ENCODE measurements at places on chromosomes 4 and X.

GRCh38 chrX:18354369-18355223 is at the start of gene SCML2:
Gene SCML2, minus strand, starts transcription at chrX:18354688. Its CDS starts 20,617 bp downstream, at chrX:18334071.
- no peak for DNase-seq

DNA sequence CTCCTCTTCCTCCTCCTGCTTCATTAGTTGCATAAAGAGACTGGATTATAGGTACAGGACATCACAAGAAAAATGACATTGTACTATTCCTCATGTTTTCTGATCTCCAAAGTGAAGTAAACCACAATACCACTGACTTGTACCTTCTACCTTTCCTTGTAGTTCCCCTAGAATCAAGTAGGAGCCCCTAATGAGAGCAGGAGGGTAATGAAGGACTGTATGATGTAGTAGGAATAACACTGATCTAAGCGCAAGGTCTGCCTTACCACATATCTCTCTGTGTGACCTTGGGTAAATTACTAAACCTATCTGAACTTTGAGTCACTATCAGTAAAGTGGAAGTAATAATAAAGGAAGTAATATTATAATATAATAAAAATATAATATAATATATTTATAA is 3.6 kb downstream of the VSIG4 start:
- DNase-seq, result no peak

DNA sequence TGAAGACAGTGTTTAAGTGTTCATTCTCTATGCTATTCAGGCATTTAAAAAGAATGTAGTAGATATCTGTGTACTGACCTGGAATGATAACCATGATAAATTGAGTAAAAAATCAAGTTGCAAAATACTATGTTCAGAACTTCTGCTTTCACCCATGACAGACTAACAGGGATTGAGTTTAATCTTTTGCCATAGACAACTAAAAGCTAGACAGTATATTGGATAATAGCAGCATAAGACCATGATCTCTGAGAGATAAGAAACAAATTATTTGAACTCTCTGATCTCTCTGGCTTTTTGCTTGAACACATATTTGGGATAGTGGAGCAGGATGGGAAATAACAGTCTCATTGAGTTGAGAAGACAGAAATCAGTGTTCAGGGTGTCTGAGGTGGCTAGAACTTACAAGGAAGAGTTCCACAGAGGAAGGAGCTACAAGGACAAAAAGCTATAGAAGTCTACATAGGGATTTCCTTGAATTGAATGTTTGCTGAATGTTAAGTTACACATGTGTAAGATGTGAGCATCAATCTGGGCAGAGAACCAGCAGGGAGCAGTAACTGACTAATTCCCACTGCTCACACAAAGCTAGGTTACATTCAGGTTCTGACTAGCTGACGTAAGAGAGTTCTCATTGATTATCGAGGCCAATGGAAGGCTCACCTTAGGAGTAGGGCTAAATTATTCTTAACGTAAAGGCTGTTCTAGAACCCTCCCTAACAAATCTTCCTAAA is 60.4 kb downstream of the SLC30A9 start:
- DNase-seq, result no peak

- no peak for DNase-seq
Measured at GRCh38 chr4:43048570-43048969, 156.1 kb downstream of the GRXCR1 start.

GRCh38 chrX:139211568-139212182 is 318.9 kb upstream of the F9 start:
- no peak for DNase-seq

DNA sequence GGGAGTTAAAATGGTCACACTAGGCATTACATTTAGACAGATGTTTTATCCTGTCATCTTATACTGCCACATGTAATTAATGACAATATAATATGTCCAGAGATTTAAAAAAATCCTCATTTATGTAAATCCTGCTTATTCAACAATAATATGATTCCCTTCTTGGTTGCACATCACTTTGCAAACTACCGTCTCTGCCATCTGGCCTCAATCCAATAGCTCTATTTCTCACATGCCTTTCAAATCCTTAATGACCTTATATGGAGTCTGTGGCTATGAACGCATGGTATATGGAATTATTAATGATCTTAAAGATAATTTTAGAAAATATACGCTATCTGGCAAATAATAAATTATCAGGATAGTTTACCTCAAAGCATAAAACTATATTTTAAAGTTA is 144.5 kb downstream of the NPNT start:
- DNase-seq, result no peak

GRCh38 chr4:80694171-80694570 is 336.3 kb upstream of the BMP3 start:
- DNase-seq, result peak; percentile 3

- DNase-seq, result no peak
Measured at GRCh38 chrX:81195712-81196111, 6.0 kb downstream of the HMGN5 start.

GRCh38 chr4:91345632-91346031 is 958.1 kb upstream of the GRID2 start:
- no peak for DNase-seq

DNA sequence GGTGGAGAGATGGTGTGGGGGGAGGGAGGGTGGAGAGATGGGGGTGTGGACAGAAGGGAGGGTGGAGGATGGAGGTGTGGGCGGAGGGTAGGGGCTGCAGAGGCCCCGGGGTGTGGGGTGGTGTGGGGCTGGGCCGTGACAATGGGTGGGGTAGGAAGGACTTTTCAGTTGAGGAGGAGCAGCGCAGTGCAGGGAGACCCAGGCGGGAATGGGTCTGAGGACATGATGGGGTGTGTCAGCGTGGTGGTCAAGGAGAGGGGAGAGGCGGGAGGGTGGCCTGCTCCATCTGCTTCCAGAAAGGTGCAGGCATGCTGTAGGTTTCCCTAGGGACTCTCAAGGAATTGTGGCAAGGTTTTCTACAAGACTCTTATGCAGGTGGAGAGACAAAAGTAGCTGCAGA is 48.9 kb downstream of the RGS12 start:
- no peak for DNase-seq

GRCh38 chrX:77447653-77448569 is 722 bp downstream of the FGF16 start:
- no peak for DNase-seq

GRCh38 chr4:88751258-88752075 is 53.8 kb upstream of the NAP1L5 start:
- no peak for DNase-seq

DNA sequence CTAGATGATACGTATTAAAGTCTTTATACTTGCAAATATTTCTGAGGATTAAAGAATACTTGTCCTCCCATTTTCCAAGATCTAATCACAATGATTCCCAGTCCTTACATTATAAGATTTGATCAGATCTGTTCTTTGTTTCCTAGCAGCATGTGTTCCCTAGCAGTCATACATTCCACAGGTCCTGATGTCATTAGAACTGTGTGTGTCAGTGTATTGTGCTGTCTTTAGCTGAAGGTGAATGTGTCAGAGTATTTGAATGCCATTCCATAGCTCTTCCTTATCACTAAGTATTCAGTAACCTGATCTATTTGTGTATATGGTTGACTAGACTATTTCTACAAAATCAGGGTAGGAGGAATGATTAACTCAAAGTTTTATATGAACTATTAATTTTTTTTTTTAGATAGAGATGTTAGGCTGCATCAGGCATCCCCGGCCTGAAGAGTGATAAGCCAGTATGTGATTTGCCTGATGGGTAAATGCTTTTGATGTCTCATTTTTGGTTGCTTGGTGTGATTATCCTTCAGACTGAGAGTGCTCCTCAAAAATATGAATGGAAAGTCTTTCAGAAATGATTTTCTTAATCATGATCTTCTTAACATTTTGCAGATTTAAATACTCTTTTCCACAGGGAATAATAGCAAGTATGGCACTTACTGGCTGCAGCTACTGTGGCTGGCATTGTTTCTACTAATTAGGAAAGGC is 4.4 kb downstream of the ADGRL3 start:
- DNase-seq, result no peak

DNA sequence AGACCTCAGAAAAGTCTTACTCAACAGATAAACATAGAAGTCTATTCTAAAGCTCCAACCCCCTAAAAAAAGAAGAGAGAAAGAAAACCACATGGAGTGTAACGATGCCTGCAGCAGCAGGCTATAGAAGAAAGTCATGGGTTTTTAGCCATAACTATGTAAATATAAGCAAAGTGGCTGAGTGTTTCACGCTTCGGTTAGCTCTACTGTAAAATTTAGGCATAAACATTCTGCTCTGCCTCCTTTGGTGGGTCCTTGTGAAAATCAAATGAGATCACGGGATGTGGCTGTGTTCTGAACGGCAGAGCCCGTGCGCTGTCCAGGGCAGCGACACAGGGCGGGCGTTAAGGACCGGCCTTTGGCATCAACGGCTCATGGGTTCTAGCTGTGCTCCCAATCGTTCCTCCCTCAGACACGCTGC is 78.4 kb downstream of the IRF2 start:
- no peak for DNase-seq

DNA sequence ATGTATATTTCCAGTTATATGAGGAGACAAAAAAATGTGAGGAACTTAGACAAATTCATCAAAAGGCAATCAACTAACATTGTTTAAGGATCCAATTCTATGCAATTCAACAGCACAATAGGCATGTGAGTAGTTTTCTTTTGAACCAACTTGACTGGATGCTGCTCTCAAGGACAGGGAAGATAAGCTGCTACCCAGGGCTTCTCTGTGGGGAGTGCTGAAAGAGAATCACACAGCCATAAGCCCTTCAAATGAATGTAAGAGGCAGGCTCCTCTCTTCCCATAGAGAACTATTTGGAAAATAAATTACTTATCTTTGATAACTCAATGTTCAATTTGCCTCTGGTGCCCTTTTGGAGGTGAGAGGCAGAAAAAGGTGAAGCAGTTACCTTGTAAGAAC is 1413.6 kb downstream of the PCDH7 start:
- no peak for DNase-seq

DNA sequence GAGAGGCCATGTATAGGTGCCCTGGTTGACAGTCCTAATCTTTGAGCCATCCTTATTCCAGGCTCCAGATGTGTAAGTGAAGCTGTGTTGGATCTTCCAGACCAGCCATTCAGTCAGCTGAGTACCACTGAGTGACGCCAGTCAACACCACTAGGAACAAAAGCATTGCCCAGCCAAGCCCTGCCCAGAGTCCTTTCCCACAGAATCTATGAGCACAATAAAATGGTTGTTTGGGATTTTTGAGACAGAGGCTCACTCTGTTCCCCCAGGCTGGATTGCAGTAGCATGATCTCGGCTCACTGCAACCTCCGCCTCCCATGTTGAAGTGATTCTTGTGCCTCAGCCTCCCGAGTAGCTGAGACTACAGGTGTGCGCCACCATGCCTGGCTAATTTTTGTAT is 262.5 kb downstream of the BCOR start:
- no peak for DNase-seq

DNA sequence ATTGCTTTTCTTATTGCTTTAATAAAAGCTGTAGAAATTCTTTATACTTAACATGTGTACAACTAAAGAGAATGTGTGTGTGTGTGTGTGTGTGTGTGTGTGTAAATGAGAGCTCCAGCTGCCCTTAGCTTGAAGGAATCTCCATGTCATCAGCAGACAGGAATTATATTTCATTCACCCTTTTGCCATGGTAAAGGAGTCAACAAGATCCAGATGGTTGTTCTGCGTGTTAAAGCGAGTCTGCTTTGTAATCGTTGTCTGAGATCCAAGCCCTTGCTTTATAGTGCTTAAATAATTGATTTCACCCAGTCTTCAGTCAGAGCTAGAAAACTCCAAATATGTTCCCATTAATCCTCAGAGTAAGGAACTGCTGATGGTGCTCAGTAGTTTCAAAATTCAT is 285.5 kb downstream of the PDGFC start:
- DNase-seq, result peak; percentile 43

GRCh38 chrX:13940671-13941070 is 89.0 kb downstream of the GEMIN8 start:
- DNase-seq, result no peak

- no peak for DNase-seq
Measured at GRCh38 chr4:121183361-121183760, 19.2 kb upstream of the TNIP3 start.

DNA sequence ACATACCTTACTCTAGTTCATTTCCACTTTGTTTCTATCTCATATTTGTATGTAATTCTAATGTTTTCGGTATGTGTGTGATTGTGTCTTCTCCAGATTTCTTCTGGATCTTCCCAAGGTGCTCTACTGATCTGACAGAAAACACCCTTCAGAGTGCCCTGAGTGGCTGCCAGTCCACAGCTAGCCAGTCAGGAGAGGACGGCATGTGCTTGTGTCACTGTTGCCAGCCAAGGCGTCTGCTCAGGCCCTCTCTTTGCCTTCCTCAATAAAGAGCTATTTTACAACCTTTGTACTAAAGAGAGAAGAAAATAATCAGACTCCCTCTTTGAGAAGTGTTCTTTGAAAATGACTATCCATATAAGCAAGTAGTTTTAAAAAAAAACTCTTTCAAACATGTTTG is 29.0 kb downstream of the CD99L2 start:
- no peak for DNase-seq

GRCh38 chr4:140637836-140638235 is 69.1 kb upstream of the UCP1 start:
- DNase-seq, result no peak

DNA sequence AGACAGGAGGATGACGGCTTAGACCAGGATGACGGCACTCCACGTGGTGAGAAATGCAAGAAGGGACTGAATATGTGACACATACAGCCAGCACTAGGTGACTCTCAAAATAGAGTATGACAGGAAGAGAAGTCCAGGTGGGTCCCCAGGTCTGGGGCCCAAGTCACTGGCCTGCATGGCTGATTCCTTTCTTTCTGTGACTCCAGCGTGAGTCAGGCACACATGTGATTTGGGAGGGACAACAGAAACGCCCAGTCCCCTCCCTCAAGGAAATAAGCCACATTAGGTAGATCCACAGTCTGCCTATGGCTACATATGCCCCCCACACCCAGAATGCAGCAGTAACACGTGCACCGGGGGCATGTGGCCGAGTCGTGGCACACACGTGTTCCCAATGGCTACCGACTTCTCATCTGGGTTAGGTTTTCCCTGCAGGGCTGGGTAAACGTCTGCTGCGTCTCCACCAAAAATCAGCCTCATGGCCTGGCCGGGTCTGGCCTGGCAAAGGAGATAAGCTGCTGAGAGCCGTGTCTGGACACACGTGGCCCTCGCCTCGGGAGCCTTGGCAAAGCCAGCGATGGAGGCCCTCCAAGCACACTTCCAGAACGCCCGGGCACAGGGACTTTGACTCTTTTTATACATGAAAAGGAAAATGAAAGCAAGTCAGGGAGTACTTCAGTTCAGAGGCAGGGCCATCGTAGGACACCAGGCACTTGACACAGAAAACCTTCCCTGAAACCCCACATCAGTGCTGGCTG is 19.3 kb downstream of the SEL1L3 start:
- DNase-seq, result no peak

- DNase-seq, result no peak
Measured at GRCh38 chrX:18643243-18643642, 28.7 kb downstream of the RS1 start.

DNA sequence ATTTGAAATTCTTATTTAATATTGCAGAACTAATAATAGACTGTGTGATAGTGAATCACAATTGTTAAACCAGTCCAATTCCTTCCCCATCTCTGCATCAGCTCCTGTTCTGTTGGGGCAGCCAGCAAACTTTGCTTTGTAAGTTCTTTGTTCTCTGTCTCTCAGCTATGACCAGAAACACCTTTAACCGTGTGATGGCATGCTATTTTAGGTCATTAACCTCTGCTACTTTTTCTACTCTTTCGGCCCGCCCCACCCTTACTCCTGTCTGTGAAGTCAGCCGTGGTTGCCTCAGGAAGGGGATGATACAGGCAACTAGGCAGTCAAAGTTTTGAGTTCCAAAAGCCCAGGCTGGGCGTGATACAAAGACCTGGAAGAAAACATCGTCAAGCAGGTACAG is 51.3 kb upstream of the EGFL6 start:
- DNase-seq, result no peak

- no peak for DNase-seq
Measured at GRCh38 chrX:31969714-31970113, 897.9 kb upstream of the FTHL17 start.

GRCh38 chr4:12791536-12791935 is 692.6 kb downstream of the RAB28 start:
- no peak for DNase-seq

Data from smooth muscle cell of the brain vasculature (primary cell).